ENCODE measurements at places on chromosomes 5 and 9.

DNA sequence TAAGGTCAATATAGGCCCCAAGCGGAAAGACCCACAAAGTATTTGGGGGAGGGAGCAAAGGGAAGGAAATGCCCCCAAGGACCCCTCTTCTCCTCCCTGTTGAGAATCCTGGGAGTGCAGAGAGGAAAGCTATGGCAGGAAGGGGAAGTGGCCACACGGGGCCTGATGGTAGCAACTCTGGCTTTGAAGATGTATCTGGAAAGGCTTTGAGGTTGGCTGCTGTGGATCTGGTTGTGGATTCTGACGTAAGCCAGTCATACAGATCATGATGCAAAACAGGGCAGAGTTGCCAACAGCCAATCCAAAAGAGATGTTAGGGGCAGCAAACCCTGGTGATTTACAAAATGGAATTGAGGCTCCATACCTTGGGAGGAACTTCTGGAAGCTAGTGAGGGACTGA, 108.8 kb downstream of the PRKACG start:
- no peak for DNase-seq

GRCh38 chr5:66993448-66993847, 203.2 kb downstream of the CD180 start:
- DNase-seq: no peak

- no peak for DNase-seq
Observed at GRCh38 chr9:12368569-12368968, 324.6 kb upstream of the TYRP1 start.

GRCh38 chr9:129988607-129989361, 54.2 kb downstream of the FNBP1 start:
- DNase-seq: peak; percentile 34

DNA sequence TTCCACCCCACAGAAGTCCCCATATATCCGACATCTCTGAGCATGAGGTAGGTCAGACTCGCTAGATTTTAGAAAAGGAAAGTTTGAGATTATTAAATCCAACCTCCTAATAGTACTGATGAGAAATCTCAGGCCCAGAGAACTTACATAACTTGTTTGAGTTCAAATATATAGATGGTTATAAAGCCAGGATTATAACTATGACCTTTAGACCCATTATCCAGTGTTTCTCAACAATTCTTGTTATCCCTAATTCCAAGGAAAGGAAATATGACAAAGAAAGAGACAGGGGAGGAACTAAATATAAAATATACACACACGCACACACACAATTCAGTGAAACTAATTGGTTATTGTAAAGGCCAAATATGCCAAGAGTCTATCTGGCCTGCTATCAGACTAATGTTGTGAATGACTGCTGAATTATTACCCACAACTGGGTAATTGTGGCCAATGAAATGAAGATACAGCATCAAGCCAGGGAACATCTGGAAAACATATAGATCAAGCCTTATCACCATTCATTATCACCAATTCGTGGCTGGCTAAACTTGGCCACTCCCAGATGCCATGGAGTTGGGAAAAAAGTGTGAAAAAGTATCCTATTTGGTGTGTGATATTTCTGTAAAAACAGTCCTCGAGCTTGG, 248.4 kb downstream of the PRELID2 start:
- no peak for DNase-seq

GRCh38 chr5:2149195-2149539, 266.4 kb upstream of the IRX4 start:
- no peak for DNase-seq

Data from GM19239 (cell line).